ENCODE measurements at places on chromosomes 16 and 17.

- DNase-seq, result peak; percentile 29
These were observed 14.0 kb downstream of the SRCIN1 start for GRCh38 chr17:38591759-38592241.

- no peak for DNase-seq
These were observed 40.7 kb upstream of the DOC2B start for GRCh38 chr17:222172-222571.

DNA sequence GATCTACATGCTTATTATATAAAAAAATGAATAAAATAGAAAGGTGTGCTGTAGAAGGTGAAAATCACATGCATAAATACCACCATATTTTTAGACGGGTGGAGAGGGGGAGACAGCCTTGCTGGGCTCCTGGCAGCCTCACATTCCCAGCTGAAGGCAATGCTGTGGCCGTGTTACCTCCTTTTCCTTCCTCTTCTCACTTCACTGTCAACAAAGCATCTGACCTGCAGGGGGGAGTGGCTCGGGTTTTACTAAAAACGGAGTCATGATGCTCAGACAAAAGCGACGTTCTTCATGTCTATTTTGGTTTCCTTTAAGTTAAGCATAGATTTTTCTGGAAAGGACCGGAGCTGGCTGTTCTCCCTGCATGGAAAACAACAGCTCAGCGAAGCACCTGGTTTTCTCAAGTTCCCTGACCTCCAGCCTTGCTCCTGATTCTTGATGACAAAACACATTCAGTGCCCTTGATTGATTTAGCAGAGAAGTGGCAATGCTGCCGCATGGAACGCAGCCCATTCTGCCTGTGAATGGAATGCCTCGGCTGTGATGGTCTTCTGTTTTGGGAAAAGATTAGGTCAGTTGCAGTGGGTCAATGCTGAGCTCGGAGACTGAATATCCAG is 5.5 kb upstream of the RPTOR start:
- no peak for DNase-seq

GRCh38 chr17:70521821-70522256 is 352.5 kb downstream of the KCNJ2 start:
- DNase-seq, result no peak

DNA sequence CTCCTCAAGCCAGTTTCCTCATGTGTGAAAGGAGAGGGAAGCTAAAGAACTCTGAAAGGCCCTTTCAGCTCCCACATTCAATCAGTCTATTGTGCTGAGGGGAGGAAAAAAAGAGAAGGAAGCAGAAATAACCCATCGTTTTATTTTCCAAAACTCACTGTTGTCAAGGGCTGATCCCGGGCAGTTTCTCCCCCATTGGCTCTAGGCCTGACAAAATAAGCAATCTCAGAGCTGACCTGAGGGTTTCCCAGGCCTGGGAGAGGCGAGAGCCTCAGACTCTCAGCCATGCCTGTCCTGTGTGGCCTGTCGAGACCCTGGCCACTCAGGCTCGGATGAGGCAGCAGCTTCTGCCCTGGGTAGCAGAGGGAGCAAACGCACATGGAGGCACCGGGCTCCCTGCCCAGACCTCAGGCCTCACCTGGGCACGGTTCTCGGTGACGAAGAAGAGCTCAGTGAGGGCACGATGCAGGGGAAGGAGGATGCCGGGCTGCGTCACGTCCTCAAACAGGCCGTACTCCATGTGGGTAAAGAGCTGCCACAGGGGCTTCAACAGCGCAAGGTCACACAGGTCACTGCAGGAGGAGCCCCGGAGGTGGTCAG is 45.0 kb upstream of the ATP2A3 start:
- DNase-seq, result no peak

DNA sequence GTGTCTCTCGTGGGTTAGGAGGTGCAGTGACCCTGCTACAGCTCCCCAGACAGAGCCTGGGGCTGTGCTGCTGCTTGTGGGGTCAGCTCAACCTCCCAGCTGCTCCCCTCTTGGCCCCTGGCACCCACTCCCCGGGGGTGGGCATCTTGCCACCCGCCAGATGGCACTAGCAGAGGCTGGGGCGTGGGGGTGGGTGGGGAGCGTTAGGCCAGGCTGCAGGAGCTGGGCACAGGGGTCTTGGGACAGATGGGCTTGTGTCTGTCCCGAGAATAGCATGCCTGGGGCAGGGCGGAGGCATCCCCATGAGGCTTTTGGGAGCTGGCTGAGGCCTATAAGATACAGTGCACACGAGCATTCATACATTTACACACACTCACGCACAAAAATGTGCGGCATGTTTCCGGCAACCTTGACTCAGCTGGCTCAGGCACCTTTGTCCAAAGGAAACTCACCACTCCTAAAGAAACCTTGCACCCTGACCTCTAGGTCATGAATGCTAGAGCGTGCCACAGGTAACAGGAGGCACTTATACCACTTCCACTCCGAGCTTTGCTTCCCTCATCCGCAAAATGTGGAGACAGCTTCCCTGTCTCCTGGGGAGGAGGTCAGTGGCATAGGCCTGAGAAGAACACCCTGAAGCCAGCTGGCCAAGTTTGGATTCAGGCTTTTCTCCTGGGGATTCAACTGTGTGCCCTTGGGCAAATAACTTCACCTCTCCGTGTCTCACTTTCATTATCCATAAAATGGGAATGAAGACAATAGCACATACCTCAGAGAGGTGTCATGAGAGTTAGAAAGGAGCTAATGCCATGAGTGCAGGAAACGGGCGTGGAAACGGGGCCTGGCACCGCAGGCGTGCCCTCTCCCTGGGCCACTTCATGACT is 78.9 kb upstream of the LHX1 start:
- no peak for DNase-seq

- no peak for DNase-seq
These were observed 2.2 kb upstream of the MPG start for GRCh38 chr16:75580-76501.

- DNase-seq, result peak; percentile 27
These were observed 612.1 kb upstream of the SALL1 start for GRCh38 chr16:51763072-51763661.

DNA sequence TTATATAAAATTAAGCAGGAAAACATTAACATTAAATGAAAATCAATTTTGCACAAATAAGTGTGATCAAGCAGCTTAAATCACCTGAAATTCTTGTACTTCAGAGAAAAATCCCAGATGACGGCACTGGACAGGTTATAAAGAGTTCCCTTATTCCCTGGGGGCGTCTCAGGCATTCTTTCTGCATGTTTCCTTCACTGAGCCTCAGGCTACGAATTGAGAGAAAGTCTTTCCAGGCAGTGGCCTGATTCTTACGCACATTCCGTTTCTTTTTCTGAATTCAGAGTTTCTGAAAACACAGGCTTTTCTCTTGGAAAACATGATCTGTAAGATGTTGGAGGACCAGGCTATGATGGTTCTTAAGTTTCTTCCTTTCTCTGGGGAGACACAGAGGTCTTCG is 22.1 kb upstream of the PITPNM3 start:
- DNase-seq, result no peak

GRCh38 chr16:57091975-57092785 is at the start of gene CPNE2:
Gene CPNE2, plus strand, starts transcription at chr16:57092583. Its CDS starts 18,160 bp downstream, at chr16:57110743.
- DNase-seq, result no peak

DNA sequence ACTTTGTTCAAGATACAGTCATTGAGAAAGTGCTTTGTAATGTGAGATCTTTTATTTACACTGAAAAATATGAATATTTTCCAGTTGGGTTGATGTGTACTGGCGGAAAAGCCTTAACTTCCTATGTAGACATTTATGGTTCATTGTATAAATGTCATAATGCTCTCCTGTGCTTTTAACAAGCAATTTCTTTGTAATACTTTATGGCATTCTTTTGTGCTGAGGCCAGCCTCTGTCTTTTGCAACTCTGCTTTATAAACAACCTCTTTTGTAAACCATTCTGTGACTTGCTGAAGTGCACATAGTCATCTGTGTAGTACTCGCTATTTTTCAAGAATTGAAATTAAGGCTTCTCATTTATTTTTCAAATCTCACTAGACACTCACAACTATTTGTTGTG is 291.2 kb downstream of the CDH11 start:
- no peak for DNase-seq

- no peak for DNase-seq
These were observed 4.0 kb upstream of the ZC3H18 start for GRCh38 chr16:88566158-88566557.

GRCh38 chr16:27378871-27379481 is 23.0 kb upstream of the IL21R start:
- peak; percentile 27 for DNase-seq

DNA sequence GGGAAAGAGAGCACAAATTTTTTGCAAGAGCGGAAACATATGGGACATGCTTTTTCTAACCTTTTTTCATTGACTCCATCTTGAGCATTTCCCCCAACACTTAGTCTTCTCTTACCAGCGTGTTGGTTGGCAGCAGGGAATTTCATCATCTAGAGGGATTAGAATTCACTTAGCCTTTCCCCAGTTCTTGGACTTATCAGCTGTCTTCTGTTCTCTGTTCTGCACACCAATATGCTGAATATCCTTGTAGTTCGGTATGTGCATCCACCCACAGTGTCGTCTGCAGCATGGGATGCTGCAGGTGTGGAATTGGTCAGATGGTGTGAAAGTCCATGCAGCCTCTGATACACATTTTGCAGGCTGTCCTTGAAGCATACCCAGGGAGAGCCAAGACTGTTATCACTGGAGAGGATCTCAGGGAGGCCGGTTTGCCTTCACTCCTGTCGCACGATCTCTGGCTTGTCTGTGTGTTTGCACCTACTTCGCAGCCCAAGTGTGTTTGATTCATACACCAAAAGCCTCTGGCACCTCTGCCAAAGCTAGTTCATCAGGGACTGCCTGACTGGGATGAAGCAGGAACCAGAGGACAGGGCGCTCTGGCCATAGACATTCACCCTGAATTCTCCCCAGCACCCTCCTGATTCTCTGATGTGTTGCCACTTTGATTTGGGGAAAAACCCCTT is 93.3 kb downstream of the SOCS1 start:
- DNase-seq, result no peak

DNA sequence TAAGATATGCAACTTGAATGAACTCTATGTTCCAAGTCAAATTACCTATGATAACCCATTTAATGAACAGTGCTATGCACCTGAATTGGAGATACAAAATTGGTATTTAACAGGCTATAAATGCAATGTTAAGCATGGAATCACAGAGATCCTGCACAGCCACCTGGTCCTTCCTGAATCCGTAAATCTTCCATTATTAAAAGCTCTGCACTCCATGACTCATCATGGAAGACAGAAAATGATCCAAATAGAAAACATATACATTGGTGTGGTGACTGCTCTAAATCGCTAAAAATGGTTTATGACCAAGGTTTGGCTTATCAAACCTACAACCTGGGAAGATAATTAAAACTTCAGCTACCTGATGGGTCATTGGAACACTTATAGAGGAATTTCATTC is 45.3 kb downstream of the GLG1 start:
- DNase-seq, result no peak

DNA sequence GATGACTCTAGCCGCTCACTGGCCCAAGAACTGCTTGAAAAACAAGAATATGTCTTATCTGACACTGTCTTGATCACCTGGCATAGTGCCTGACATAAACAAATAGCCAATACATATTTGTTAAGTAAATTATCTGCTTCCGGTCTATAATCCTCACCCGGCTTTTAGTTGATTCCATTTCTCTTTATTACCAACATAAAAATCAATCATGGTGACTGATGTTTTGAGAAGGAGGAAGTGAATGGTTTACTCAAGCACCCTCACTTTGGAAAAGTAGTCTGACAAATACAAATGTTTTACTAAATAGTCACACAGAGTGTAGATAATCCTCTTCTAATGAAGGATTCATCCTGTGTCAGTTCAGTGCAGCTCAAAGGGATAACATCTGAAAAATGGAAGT is 47.0 kb downstream of the SKAP1 start:
- no peak for DNase-seq

GRCh38 chr16:89422905-89423630 is 67.3 kb downstream of the ANKRD11 start:
- peak; percentile 78 for DNase-seq

GRCh38 chr17:17906418-17907215 is 65.6 kb downstream of the TOM1L2 start:
- DNase-seq, result no peak

DNA sequence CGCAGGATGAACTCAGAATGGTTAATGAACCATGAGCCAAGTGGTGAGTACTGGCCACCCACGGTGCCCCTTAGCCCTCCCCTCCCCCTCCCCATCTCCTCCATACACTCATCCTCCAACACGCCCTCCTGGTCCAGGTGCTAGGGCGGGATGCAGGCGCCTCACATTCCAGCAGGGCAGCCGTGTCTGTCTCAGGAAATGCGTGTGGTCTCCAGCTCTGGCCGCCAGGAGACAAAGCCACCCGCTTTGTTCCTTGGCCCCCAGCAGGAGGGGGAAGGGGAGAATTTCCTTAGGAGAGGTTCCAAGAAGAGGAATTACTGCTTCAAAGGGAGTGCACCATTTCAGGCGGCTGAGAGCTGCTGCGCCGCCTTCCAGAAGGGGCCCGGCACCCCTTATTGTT is 29.7 kb upstream of the RMI2 start:
- no peak for DNase-seq

GRCh38 chr17:30996486-30996885 is 25.6 kb downstream of the RNF135 start:
- DNase-seq, result no peak

- DNase-seq, result no peak
These were observed 682 bp downstream of the XAF1 start for GRCh38 chr17:6756425-6757031.

- DNase-seq, result peak; percentile 31
These were observed 9.8 kb downstream of the TMEM208 start for GRCh38 chr16:67236563-67237395.

GRCh38 chr17:62059414-62059813 is 5.7 kb downstream of the MED13 start:
- no peak for DNase-seq

DNA sequence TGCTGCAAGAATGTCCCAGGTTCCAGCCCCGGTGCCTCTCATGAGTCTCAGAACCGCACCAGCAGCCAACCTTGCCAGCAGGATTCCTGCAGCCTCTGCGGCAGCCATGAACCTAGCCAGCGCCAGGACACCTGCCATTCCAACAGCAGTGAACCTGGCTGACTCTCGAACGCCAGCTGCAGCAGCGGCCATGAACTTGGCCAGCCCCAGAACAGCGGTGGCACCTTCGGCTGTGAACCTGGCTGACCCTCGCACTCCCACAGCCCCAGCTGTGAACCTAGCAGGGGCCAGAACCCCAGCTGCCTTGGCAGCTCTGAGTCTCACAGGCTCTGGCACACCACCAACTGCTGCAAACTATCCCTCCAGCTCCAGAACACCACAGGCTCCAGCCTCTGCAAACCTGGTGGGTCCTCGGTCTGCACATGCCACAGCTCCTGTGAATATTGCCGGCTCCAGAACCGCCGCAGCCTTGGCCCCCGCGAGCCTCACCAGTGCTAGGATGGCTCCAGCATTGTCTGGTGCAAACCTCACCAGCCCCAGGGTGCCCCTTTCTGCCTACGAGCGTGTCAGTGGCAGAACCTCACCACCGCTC is 9.8 kb downstream of the ELOB start:
- no peak for DNase-seq

DNA sequence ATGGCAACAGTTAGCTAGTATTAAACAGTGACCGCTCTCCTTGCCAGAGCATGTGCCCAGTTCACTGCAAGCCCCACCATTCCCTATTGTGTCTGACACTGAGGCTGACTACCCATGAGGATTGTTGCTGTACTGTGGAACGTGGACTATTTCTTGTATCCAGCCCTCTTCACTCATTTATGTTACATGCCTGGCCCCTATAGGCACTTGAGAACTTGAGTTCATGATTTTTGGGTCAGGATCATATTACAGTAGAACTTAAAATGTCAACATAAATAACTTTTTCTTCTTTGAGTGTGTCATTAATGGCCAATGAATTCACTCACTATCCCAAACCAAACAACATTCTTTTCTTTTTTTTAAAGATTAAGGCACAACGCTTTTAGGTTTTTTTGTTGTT is 55.7 kb downstream of the LYRM1 start:
- no peak for DNase-seq

- no peak for DNase-seq
These were observed 358.4 kb upstream of the CDH5 start for GRCh38 chr16:66008136-66008535.

Measured in NK-92 treated with Interleukin-12 subunit alpha and Interleukin-12 subunit beta, amount 100 ng/mL, for 24 hours (cell line).